Effector CD8-positive, alpha-beta T cell (primary cell): ENCODE measurements at places on chromosomes 2 and 18.

- no peak for DNase-seq
These were observed 6.4 kb upstream of the TRIB2 start for GRCh38 chr2:12710301-12710700.

- DNase-seq = no peak
These were observed 24.1 kb downstream of the MROH2A start for GRCh38 chr2:233802132-233802815.

GRCh38 chr18:5519448-5520298, 24.1 kb downstream of the EPB41L3 start:
- no peak for DNase-seq

DNA sequence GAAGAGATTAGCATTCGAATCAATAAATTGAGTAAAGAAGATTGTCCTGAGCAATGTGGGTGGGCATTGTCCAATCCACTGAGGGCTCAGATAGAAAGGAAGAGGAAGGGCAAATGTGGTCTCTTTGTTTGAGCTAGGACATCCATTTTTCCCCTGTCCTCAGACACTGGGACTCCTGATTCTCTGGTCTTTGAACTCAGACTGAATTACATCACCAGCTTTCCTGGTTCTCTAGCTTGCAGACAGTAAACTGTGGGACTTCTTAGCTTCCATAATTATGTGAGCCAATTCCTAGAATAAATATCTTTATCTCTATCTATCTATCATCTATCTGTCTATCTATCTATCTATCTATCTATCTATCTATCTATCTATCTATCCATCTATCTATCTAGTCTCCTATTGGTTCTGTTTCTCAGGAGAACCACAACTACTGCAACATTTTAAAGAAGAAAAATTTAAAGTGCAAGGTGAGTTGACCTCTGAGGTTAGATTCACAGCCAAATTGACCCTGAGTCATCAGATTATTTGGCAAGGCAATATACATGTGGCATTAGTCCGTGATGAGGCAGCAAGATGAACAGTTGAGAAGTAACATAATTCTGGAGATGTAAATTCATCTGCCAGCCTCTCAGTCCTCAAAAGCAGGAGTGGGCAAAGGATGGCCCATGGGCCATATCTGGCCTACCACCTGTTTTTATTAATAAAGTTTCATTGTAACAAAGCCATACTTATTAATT, 191.4 kb downstream of the PDE11A start:
- DNase-seq = no peak

- DNase-seq = no peak
These were observed 33.8 kb upstream of the TMEM17 start for GRCh38 chr2:62539606-62540407.

DNA sequence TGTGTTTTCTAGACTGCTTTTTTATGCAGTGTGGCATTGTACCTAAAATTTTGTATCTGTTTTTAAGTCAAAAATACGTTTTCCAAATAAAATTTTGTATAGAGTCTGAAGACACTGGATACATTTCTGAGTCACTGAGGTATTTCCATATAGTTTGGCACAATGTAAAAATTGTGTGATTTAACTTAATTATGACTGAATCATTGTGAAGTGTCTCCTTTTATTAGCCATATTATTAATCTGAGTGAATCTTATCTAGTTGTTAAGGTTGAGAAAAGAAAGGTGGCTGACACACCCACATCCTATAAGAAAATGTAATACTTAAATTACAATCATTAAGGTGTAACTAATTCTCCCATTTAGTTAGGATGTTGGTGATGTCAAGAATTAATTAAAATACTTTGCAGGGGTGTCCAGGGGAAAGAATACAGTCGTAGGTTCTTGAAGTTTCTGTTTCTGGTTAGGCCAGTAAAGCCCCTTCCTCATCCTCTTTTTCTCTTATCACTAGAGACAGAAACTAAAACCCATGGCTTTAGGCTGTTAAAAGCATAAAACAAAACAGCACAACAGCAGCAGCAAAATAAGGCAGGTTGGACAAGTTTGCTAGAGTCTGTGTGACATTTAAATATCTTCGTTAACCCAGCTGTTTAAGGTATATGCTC, 71.6 kb downstream of the UBE2E3 start:
- DNase-seq = no peak

GRCh38 chr2:67642961-67643360, 245.8 kb downstream of the ETAA1 start:
- no peak for DNase-seq

GRCh38 chr18:40414155-40414754, 1540.8 kb upstream of the PIK3C3 start:
- no peak for DNase-seq

- no peak for DNase-seq
These were observed 674.8 kb upstream of the ZEB2 start for GRCh38 chr2:145194673-145195072.

GRCh38 chr18:12652861-12653401, 5.0 kb downstream of the SPIRE1 start:
- DNase-seq = no peak

DNA sequence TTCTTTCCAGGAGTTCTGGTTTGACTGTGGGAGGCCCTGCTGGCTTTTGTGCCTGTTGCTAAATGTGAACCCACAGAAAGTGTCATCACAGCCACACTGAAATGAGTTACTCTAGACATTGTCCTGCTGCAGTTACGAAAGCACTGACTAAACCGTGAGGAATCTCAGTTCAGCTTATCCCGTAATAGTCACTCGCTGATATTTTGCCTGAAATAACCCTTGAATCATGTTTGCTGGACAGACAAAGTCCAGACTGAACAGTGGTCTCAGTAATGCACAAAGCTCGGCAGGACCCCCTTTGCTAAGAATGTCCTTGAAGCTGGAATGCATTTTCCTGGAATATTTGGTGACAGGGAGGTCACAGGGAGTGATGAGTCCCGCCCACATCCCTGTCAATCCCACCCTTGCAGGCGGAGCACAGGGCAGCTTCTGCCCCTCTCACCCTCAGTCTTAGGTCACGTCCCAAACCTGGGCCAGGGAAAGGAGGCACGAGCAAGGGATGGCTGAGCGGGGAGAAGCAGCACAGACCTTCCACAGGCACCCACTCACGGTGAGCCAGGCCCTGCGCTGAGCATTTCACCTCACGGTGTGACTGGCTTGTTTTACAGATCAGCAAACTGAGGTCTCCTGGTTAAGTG, 53.4 kb downstream of the ADI1 start:
- no peak for DNase-seq

DNA sequence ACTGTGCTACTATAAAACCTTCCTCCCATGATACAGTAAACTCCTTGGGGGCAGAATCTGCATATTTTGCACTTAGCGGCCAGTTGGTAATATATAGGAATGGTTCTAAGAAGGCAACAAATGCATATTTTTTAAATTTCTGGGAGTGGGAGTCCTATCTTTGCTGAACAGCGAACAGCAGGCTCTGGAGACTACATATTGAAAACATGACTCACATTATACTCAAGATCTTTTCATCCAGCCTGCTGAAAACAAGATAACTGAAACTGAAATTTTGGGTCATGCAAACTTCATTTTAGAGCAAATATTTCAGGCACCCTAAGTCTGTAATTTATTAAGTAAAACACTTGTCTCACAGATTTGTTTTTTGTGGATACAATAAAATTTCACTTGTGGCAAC, 122.2 kb downstream of the SATB2 start:
- DNase-seq = no peak

DNA sequence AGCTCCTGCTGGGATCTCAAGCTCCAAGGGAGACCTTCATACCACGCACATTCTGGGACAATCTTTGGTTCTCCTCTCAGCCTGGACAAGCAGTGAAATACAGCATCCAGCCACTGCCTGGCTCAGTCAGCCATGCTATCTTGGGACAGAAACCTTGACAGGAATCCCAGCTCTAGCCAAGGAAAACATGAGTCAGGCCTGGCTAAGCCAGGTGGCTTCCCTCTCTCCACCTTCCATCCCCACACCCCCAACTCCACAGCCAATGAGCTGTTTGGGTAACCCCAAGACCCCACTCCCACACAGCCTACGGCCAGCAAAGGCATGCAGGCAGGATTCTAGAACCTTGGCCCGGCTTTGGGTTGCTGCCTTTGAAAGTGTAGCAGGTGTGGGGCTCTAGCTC, 64.9 kb downstream of the MCFD2 start:
- DNase-seq = no peak

- DNase-seq = no peak
These were observed 44.2 kb downstream of the VSNL1 start for GRCh38 chr2:17584689-17585088.

- DNase-seq = no peak
These were observed 62.0 kb downstream of the SMAD7 start for GRCh38 chr18:48888773-48889080.

- DNase-seq = no peak
These were observed 334.5 kb upstream of the MMADHC start for GRCh38 chr2:149921911-149922616.

GRCh38 chr2:102070058-102070642, 72.4 kb upstream of the IL1R1 start:
- DNase-seq = no peak

DNA sequence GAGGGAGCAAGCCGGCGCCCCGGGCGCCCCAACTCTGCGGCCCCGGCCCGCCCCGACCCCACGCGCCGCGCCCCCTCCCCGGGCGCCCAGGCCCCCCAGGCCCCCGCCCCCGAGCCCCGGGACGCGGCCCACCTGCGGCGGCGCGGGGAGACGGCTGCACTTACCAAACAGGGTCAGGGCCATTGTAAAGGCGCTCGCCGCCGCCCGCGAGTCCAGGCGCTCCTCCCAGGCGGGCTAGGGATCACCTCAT, 526 bp downstream of the CHN1 start:
- DNase-seq = no peak

- no peak for DNase-seq
These were observed 31.8 kb downstream of the TGIF1 start for GRCh38 chr18:3481696-3482210.

DNA sequence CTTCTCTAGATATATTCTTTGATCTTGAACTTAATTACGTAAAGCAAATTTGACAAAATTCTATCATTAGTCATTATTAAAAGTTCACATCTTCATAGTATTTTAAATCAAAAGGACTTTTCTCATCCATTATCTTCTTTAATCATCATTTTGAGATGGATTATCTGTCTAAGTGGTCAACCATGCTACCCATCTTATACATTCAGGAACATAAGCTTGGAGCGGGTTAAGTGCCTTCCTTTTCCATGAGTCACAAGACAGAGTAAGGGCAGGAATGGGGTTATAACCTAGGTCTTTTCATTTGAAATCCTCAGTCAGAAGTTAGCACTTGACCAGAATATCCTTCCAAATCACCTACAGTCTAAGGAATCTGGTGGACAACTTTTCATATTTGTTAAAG, 297.1 kb downstream of the TCF4 start:
- no peak for DNase-seq

DNA sequence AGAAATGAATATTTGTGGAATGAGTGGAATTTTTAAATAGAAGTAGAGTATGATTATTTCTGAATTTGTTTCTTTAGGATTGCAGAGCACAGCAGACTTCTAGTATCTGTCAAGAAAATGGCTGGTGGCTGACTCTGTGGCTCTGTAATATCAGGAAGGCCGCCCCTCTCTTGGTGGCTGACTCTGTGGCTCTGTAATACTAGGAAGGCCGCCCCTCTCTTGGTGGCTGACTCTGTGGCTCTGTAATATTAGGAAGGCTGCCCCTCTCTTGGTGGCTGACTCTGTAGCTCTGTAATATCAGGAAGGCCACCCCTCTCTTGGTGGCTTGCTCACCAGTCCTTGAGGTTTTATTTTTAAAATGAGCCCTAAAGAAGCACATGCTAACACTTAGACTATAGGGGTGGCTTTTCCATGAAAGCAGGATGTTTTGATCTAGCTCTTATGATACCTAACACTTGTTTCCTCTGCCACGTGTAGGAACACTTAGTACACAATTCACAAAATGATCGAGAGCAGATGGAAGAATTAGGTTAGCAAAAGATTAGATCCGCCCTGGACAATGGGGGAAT, 85.1 kb upstream of the TTC39C start:
- DNase-seq = no peak

GRCh38 chr2:44752761-44753160, 188.7 kb upstream of the SIX3 start:
- no peak for DNase-seq

DNA sequence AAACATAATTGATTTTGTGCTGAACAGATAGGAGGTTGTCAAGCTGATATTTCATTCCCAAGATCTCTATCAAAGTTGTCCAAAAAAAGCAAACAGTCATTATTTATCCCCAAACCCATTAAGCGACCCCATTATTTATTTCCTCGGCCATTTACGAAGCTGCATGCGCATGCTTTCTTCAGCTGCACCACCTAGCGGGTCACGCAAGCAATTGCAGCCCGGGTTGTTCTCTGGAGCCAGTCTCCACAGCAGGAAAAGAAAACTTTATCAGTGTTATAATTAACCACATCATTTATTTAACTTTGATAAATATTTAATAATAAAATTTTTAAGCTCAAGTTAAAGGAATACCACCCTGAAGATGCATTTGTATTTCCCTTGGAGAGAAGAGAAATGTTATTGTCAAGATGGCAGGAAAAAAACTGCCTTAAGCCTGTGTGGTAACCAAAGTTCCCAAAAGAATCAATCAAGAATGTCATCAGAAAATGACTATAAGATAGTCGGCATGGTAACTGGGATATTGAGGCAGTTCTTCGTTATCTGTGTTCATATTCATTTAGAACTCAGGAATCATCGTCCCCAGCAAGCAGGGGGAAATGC, 304.7 kb downstream of the FBXO15 start:
- DNase-seq = peak; percentile 1

DNA sequence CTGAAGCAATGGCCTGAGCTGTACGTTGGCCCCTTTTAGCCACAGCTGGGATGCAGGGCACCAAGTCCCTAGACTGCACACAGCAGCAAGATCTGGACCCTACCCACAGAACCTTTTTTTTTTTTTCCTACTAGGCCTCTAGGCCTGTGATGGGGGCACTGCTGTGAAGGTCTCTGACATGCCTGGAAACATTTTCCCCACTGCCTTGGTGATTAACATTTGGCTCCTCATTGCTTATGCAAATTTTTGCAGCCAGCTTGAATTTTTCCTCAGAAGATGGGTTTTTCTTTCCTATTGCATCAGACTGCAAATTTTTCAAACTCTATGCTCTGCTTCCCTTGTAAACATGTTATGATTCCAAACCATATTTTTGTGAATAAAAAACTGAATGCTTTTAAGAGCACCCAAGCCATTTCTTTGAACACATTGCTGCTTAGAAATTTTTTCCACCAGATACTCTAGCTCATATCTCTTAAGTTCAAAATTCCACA, 33.5 kb downstream of the PDE1A start:
- DNase-seq = no peak

GRCh38 chr2:200348897-200349563, 42.5 kb downstream of the SPATS2L start:
- no peak for DNase-seq

DNA sequence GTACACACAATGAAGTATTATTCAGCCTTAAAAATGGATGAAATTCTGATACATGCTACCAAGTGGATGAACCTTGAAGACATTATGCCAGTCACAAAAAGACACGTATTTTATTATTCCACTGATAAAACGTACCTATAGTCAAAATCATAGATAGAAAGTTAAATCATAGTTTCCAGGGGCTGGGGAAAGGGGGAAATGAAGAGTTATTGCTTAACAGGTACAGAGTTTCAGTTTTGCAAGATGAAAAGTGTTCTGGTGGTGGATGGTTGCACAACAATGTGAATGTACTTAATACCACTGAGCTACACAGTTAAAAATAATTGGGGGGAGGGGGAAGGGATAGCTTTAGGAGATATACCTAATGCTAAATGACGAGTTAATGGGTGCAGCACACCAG, 279.0 kb upstream of the STON1 start:
- no peak for DNase-seq
